ENCODE measurements at places on chromosomes 11 and 22.

- DNase-seq, result no peak
Observed at GRCh38 chr11:128957202-128957482, 14.5 kb upstream of the TP53AIP1 start.

- no peak for DNase-seq
Observed at GRCh38 chr11:132586801-132587200, 945.5 kb downstream of the OPCML start.

- peak; percentile 79 for DNase-seq
Observed at GRCh38 chr11:6611092-6611962, 689 bp downstream of the TAF10 start.

DNA sequence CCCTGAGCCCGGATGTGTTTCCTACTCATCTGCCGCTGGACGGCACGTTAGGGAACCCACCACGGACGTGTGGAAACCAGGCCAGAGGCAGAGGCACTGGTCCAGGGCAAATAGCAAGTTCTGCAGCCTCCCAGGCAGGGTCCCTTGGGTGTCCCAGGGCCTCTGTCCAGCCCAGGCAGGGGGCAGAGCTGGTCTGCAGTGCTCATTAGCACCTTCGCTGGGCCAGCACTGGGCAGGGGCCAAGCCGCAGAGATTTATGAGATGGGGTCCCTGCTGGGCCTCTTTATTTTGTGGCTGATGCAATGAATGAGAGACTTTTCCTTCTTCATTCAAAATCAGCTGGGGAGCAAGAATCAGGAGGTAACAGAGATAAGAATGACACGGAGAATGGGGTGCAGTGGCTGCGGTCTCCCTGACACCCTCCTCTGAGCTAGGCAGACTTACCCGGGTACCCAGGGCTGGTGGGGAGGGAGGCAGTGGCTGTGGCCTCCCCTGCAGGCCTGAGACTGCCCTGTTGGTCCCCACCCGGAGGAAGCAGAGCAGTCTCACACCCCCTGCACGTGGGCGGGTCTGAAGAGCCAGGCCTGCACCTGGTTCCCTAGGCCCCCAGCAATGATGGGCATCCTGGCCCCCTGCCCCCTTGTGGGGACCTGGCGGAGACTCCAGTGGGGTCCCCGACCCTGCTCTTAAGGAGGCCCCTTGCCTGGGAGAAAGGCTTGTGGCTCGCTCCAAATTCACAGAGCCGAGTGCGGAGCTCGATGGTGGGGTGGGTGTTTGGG lies 14.0 kb upstream of the PARVG start:
- DNase-seq, result no peak

- DNase-seq, result no peak
Observed at GRCh38 chr22:46686221-46687047, 51.6 kb downstream of the CERK start.

DNA sequence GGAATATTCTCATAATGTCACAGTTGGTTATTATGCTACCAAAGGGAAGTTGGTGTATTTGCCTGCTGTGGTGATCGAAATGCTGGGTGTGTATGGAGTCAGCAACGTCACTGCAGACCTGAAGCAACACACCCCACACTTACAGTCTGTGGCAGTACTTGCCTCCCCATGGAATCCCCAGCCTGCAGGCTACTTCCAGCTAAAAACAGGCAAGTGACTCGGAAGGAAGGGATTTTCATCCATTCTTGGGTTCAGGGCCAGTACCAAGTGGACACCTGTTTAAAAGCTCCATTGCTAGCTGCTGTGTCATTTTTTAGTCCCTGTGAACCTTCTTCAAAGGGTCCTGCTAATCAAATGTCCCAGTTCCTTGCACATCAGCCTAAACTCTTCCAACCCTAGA lies 149.6 kb downstream of the C11orf91 start:
- no peak for DNase-seq

DNA sequence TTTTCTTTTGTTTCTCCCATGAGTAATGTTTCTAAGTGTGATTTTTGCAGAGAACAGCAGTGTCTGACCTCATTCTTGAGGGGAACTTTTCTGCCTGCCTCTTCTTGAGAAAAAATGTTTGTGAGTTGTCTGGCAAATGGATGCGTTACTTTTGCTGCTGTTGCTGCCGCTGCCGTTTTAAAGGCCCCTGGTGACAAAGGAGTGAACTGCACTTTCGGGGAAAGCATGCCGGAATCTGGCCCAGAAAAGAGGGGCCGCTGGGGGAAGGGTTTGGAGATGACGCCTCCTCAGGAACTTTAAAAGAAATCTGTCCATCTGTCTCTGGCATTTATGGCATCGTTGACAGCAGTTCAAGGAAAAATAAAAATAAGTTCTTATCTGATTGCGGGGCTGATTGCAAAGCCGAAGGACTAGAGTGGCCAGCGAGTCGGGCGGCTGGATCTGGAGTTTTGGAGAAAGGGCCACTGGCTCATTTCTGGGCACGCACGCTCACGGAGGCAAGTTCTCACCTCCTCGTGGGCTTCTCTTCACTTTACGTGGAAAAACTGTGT lies 16.5 kb downstream of the ZBTB16 start:
- no peak for DNase-seq

DNA sequence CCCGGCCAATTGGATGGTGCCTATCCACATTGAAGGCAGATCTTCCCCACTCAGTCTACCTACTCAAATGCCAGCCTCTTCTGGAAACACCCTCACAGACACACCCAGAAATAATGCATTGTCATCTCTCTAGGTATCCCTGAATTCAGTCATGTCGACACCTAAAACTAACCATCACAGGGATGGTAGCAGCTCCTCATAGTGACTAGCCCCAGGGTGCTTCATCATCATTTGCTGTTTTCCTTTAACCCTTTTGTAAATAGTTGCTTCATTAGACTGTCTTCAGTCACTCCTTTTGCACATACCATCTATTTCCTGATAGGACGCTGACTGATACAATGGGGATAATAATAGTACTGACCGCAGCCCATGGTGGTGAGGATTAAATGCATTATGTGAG lies 18.8 kb upstream of the AMOTL1 start:
- DNase-seq, result no peak

DNA sequence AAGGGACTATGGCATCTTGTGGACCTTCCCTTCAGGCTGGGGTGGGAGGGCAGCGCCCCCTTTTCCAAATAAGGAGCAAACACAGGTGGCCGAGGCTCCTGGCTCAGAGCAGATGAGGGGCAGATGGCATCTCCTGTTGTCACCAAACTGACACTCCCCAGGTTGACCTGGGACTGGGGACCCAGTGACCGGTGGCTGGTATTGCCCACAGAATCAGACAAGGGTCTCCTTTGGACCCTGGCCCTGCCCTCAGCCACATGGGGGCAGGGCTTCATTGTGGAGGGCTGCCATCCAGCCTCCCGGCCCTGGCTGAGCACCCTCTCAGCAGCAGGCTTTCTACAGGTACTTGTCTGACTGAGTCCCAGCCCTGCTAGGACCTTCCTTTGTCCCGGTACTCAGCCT lies 842 bp upstream of the SIGIRR start:
- DNase-seq, result no peak

DNA sequence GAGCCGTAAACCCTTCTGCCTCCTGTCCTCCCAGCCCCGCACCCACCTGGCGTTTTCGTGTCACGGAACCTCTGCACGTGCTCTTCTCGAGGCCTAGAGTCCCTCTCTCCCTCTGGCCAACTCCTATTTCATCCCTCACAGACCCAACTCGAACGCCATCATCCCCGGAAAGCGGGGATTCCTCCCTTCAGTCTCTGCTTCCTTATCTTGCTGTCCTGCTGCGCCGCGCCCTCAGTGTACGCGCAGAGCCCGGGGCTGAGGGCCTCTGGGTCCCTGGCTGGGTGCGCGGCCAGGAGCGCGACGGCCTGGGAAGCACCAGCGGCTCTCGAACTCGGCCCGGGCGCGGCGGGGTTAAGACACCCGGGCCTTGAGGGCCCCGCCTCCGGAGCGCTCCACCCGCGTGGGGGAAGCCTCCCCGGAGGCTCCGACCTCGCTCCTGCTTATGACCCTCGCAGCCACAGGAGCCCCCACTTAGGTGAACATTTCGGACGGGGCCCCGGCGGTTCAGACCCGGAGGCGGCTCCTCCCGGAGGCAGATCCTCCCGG lies 398 bp upstream of the ATG16L2 start:
- DNase-seq, result peak; percentile 84

- no peak for DNase-seq
Observed at GRCh38 chr11:8928981-8929615, 3.6 kb downstream of the C11orf16 start.

GRCh38 chr11:66322732-66323427 lies 6.0 kb upstream of the CD248 start:
- no peak for DNase-seq

- DNase-seq, result peak; percentile 60
Observed at GRCh38 chr11:125072961-125073590, 10.0 kb downstream of the SLC37A2 start.

- DNase-seq, result no peak
Observed at GRCh38 chr11:30481330-30481729, 104.8 kb downstream of the MPPED2 start.

DNA sequence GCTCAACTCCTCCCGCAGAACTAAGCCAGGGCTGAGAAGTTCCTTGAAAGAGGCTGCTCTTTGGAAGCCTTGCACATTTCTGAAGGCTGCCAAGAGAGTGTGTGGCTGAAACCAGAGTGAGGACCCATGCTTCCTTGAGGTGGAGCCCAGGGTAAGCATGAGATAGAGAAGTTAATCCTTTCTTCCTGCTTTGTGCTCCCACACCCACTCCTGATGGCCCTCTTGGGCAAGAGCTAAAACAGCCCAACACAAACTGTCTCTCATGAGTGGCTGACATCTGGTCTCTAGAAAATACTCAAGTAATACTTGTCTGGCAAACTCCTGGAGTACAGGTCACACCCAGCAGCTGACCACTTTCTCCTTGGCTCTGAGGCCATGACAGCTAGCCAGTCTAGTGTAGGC lies 523.7 kb downstream of the INSC start:
- DNase-seq, result no peak

DNA sequence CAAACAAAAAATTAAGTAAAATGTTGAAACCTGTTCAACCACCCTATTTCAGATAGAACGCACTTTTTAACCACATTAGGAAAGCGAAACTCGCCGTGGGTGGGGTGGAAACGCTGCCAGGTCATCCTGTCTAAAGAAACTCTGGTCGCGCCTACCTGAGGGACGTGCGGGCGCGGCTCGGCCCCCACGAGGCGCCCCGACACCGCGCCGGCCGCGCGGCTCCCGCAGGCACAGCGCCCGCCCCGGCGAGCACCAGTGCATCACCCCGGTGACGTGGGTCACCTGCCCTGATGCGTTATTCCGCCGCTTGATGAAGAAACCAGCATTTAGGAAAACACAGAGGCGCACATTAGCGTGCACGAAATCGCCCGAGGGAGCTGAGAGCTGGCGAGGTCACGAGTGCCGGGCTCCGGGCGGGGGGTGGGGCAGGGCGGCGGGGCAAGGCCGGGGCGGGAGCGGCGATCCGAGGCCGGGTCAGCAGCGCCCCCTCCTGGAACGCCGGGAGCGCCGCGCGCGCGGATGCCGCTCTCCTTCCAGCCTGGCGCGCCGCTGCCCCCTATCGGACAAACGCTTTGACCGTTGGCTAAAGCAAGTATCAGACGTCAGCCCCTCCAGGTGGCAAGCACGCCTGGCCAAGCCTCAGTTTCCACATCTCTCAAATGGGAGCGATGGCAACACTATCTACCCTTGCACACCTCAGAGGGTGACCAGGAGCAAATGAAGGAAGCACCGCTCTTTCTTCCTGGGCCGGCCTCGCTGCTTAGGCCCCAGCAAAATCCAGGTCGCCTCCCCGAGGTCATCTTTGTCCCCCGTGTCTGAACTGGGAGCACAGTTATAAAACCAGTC lies 15.7 kb upstream of the SNX32 start:
- DNase-seq, result peak; percentile 83

DNA sequence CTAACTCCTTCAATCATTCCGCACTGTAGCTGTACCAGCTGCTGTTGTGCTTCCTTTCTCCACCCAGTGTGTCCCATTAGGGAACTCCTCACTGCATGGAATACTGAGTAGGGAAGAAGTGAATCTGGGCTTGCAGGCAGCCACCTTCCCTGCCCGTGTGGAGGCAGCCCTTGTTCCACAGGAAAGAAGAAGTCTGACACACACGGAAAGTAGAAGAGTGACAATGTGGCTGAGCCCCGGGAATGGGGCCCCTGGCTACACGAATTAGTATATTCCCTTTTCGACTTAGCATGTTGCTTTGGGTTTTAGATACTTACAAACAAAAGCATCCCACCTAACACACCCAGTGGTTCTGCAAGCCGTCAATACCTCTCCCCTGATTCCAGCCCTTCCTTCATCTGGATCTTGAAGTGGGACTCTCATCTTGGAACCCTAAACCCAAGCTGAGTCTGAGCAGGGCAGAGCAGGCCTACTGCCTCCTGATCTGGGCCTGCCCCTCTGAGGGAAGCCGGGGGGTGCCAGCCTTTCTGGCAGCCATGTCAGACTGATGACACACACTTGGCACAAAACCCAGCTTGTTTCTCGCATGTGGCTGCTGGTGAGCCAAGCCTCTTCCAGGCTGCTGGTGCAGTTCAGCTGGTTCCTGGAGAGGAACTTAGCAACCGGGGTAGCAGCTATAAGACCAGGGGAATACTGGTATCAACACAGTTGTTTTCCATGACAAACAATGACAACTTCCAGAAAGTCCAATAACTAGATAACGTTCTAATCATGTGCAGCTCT lies 71.6 kb downstream of the C11orf58 start:
- peak; percentile 53 for DNase-seq

GRCh38 chr11:111793863-111794262 lies 27.7 kb upstream of the PPP2R1B start:
- DNase-seq, result no peak

GRCh38 chr11:39374963-39375698 lies 2084.3 kb downstream of the LRRC4C start:
- peak; percentile 25 for DNase-seq

DNA sequence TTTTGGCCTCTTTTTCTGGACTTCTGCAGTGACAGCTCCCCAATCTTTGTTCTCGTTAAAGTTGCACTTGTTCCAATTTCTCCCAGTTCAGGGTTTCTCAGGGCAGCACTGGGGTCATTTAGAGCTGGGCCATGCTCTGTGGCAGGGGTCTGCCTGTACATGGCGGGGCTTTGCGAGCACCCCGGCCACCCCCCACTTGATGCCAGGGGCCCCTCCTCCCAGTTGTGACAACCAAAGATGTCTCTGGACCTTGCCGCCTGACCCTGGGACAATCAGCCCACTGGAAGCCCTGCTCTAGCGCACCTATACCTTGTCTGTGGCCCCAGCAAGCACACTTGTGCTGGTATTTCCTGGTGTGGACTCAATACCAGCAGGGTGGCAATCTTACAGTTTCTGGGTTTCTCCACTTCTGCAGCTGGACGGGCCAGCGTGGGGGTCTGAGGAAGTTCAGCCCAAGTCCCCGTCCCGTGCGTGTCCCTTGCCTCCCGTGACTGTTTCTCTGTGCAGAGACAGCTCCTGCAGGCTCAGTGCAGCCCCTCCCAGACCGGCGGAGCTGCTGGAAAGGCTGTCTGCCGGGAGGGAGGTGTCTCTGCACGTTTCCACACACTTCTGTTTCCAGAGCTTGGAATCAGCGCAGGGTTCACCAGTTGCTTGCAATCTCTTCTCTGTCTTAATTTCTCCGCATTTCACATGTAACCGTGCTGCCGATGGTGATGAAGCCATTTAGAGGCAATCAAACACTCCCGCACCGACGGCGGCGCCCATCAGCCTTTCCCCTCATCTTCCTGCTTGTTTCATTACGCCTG lies 1328.9 kb downstream of the BRD1 start:
- no peak for DNase-seq

GRCh38 chr11:86388198-86388597 lies 13.5 kb downstream of the CCDC81 start:
- DNase-seq, result no peak
